ENCODE measurements at places on chromosomes 3 and 15.
A peak's percentile ranks its signal among the peaks of the same experiment; 100 is the strongest.

DNA sequence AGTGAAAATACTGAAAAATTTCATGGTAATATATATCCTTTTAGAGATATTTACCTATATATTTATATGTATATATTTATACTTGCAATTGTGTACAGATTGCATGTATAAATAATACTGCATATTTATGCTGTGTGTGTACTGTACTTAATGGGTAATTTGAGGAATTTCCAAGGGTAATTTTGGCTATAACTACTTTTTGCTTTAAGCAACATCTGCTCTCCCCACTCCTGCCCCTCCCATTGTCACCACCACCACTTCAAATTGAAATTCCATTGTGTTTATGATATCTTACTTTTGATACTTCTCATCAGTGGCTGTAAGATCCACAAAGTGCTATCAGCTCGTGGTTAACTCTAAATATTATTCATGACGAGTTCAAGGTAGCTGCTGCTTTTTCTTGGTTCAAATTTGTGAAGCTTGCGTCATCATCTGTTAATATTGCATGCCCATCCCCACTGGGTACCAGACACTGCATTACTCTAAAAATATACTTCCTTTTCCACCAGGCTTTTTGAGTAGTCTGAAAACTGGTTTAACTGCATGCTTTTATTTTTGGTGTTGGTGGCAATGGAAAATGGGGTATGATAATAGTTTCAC, 91.7 kb upstream of the MITF start:
- no peak for DNase-seq

GRCh38 chr3:110419601-110420000, 652.0 kb upstream of the NECTIN3 start:
- no peak for DNase-seq

- DNase-seq, result no peak
Measured at GRCh38 chr15:82017656-82018055, 28.2 kb downstream of the MEX3B start.

- no peak for DNase-seq
Measured at GRCh38 chr3:105788593-105788992, 80.2 kb downstream of the CBLB start.

GRCh38 chr3:70464876-70465275, 152.4 kb upstream of the MDFIC2 start:
- no peak for DNase-seq

GRCh38 chr3:186754006-186754405, 29.4 kb upstream of the EIF4A2 start:
- no peak for DNase-seq

- no peak for DNase-seq
Measured at GRCh38 chr15:29045717-29046116, 159.9 kb downstream of the APBA2 start.

GRCh38 chr15:65660927-65661326, 39.2 kb downstream of the SLC24A1 start:
- no peak for DNase-seq

- DNase-seq, result no peak
Measured at GRCh38 chr3:82085356-82085755, 323.9 kb upstream of the GBE1 start.

DNA sequence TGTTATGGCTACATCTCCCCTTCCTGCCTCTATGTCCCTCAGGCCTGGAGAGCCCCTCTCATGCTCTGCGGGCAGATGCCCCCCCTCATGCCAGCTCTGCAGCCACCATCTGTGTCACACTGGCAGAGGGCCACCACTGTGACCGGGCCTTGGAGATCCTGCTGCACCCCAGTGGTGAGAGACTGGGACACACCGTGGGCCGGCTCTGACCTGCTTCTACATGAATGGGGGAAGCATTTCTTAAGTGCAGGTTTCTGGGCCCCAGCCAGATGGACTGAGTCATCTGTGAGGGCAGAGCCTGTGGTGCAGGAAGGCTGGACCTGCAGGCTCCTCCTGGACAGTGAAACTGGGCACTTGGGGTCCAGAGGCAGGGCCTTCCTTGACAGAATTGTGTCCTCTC, 4.8 kb downstream of the VWA5B2 start:
- DNase-seq, result no peak

GRCh38 chr3:127711021-127711695, 38.4 kb downstream of the ABTB1 start:
- no peak for DNase-seq

- no peak for DNase-seq
Measured at GRCh38 chr15:35430301-35430700, 115.7 kb downstream of the DPH6 start.

DNA sequence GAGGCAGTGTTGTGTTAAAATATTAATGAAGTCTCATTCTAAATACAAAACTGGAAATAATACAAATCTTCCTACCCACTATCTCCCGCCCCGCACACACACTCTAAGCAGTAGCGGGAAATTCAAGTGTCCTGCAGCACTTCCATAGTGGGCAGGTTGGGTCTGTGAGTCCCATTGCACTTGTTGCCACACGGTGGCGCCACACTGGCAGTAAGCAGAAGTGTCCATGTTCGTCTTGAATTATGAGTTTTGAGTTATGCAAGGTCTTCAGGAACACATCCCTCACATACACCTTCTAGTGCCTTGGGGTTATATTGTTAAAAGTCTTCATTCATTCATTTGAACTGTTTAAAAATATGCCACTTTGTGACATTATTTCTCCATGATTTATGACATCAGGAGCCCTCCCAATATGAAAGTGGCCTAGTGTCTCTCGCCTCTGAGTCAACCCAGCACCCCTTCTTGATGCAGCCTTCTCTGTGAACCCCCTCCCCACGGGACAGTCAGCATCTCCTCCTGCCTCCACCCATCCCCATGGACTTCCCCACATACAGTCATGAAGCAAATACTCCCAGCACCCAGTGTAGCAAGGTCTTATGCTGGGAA, 17.6 kb upstream of the CCDC174 start:
- peak; percentile 72 for DNase-seq

- DNase-seq, result no peak
Measured at GRCh38 chr3:32420126-32421038, 28.7 kb downstream of the CMTM7 start.

DNA sequence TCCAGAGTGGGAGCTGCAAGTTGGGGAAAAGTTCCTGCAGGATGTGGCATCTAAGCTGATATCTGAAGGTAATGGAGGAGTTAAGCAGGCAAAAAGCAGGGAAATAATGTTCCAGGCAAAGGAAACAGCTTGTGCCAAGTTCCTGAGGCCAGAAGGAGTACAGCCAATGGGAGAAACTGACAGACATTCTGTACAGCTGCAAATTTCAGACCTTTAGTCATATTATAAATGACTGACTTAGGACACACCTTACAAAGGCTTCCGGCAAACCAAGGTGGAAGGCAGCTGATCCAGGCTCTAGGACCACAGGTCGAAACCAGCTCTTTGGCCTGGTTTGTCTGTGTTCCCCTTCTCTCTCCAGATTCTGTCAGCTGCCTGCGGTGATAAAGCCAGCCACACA, 9.3 kb downstream of the WWTR1 start:
- no peak for DNase-seq

GRCh38 chr3:71226565-71227269, 356.8 kb downstream of the FOXP1 start:
- DNase-seq, result no peak

GRCh38 chr3:73225146-73225855, 163.8 kb downstream of the EBLN2 start:
- no peak for DNase-seq

DNA sequence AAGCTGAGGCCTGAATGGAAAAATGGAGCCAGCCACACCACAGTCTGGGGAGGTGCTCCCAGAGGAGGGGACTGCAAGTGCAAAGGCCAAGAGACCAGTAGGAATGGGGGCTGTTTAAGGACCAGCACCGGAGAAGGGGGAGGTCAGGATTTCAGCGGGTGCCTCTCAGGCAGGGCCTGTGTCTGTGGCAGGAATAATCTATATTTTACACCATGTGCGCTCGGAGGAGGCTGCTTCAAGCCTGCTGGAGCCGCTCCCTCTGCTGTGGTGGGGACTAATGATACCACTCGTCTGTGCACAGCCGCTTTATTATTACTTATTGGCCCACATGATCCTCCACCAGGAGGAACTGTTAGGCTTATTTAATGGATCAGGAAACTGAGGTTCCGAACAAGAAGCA, 45.3 kb downstream of the TPRA1 start:
- no peak for DNase-seq

GRCh38 chr3:123816673-123817207, 67.4 kb downstream of the MYLK start:
- DNase-seq, result no peak

GRCh38 chr15:39083213-39083612, 497.7 kb upstream of the THBS1 start:
- no peak for DNase-seq

DNA sequence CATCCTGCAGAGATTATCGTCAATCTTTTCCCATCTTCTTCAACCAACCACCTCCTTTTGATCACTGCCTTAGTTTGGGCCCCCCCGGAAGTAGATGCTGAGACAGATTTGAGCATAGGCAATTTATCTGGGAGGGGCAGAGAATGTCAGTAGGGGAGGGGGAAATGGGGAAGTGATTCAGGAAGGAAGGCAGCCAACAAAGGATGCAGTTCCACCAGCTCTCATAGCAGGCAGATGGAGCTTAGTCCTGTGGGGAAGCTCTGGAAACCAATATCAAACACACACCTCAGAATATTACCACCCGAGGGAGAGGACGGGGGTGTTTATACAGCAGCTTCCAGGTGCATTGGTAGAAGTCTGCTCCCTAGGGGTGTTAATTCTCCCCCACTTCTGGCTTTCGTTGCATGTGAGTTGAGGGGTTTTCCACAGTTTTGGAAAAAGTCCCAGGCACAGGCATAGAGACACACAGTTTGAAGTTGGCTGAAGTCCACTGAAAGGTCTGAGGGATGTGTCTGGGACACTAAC, 91.5 kb upstream of the TNFAIP8L3 start:
- DNase-seq, result no peak

- DNase-seq, result no peak
Measured at GRCh38 chr3:11820531-11821041, 26.1 kb downstream of the TAMM41 start.

GRCh38 chr15:42184296-42184695, 23.8 kb downstream of the VPS39 start:
- no peak for DNase-seq

DNA sequence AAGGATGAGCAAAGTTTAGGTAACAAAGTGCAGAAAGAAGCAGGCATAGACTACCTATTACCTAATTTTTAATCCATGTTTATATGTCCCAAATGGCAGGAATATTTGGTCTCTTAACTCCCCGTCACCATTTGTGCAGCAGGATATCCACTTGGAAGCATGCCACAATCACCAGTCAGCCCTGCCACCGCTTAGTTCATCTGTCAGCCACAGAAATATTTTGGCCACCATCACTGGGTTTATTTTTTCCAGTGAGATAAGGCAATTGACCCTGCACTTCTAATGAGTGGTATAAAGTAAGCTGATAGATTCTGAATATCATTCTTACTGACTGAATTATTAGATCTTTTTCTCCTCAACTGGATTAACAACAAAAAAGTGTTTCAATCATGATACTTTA, 152.9 kb upstream of the SOX2 start:
- DNase-seq, result no peak

DNA sequence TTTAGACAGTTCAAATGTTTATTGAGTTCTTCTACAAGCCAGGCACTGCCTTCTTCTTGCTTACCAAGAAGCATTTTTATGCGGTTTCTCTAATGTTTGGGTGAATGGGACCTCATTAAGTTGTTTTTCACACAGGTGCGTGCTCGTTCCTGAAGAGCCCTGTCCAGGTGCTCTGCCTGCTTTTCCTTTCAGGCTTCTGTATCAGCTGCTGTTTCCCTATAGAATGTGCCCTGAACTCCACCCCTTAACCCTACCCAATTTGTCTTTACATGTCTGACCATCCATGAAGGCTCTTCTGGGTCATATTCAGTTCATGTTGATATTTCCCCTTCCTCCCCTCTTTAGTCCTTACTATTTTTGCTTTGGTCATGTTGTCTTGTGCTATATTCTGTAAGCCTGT, 22.4 kb upstream of the GOLGA6L10 start:
- DNase-seq, result no peak

DNA sequence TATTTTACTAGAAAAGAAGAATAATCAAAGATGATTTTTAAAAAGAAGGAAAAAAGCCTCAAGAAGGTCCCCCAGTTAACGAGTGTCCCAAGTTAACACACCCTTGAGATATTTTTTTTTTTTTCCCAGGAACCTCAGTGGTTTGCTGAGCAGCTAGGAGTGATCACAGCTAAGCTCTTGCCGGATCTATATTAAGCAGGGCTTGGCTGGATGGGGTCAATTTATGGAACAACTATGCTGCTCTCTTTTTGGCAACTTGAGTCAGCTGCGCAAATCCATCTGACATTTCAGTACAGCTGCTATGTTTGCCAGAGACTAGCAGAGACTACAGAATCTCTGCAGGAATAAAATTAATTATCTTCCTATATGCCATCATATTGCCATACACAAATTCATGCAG, at the start of gene LMOD3:
TSS of gene LMOD3 (minus strand) at position 193 of the 400 bp plus-strand sequence. CDS start 209 bp downstream, outside the sequence.
- no peak for DNase-seq

DNA sequence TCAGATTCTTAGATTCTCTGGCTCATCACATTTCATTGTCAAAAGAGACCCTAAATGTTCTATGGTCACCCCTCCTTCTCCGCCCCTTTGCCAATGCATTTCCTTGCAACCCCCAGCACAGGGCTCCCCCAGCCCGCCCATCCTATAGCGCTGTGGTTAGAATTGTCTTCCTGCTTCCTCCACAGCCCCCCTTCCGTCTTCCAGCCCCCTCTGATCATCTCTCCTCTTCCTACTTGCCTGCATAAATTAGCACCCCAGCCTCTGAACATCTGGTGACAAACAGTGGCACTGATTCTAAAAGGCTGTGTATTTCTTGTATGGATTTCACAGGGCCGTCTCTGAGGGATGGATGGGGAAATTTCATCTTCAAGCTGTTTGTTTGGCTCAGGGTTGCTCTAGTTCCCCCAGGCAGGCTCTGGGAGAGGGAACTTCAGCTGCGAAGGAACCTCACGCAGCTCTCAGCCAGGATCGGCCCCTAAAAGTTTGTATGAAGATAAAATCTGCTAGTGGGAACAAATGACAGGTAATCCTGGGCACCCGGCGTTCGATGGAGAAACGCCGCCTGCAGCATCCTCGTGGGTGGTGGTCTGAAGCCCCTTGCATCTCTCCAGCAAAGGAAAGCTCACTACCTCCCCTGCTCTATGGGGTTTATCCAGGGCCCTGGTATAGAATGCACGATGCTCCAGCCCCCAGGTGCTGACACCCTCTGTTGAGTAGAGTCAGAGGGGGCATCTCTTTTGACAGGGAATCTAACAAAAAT, 83.0 kb downstream of the WNT7A start:
- DNase-seq, result no peak

DNA sequence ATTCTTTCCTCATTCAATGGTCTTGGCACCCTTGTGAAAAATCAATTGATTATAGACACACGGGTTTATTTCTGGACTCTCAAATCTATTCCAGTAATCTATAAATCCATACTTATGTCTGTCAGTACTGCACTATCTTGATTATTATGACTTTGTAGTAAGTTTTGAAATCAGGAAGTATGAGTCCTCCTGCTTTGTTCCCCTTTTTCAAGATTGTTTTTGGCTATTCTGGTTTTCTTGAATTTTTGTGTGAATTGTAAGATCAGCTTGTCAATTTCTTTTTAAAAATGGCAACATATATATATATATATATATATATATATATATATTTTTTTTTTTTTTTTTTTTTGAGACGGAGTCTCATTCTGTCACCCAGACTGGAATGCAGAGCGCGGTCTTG, 32.3 kb upstream of the CFAP20DC start:
- no peak for DNase-seq
